ENCODE measurements at places on chromosomes 13 and 19. TPM values are rescaled to one million over a fixed set of nuclear protein-coding genes. Genes with fewer than 3 reads are reported as not detected.

The ZNF808 gene
- 28.3 TPM for total RNA-seq

The ZNF154 gene
- total RNA-seq: 0.32 TPM

The SETDB2 gene
- total RNA-seq: 1.9 TPM

The IFNL4 gene
- total RNA-seq: 0.30 TPM

The SAMD4B gene
- total RNA-seq: 19.8 TPM

The MAP4K1 gene
- total RNA-seq: 0.15 TPM

The DEDD2 gene
- total RNA-seq: 12.7 TPM

The PGLYRP1 gene
- not detected for total RNA-seq

The CBLC gene
- total RNA-seq: 0.30 TPM

The CDC42EP5 gene
- total RNA-seq: 29.6 TPM

The APLP1 gene
- total RNA-seq: 5.5 TPM

The CCDC169 gene
- total RNA-seq: 3.9 TPM

The MICU2 gene
- 41.5 TPM for total RNA-seq

The ZNF667 gene
- total RNA-seq: 1.8 TPM

The CELF5 gene
- total RNA-seq: not detected

The PSG2 gene
- not detected for total RNA-seq

The TBXA2R gene
- 0.30 TPM for total RNA-seq

The FPR3 gene
- total RNA-seq: not detected

The IRGQ gene
- total RNA-seq: 23.1 TPM

The CD70 gene
- not detected for total RNA-seq

The IFNL1 gene
- not detected for total RNA-seq

The CGB1 gene
- total RNA-seq: not detected

The MEIOSIN gene
- total RNA-seq: not detected

The MUC16 gene
- not detected for total RNA-seq

The MAMSTR gene
- total RNA-seq: not detected

The SLC5A5 gene
- total RNA-seq: not detected

The ZSWIM9 gene
- 3.6 TPM for total RNA-seq

The CCL25 gene
- total RNA-seq: not detected

The FXYD7 gene
- total RNA-seq: not detected

The OR4F17 gene
- not detected for total RNA-seq

The DIRAS1 gene
- total RNA-seq: under 0.01 TPM

The CEACAM19 gene
- total RNA-seq: 0.30 TPM

The PSG3 gene
- total RNA-seq: not detected

The CHST8 gene
- under 0.01 TPM for total RNA-seq

The PDE4A gene
- total RNA-seq: 1.6 TPM

The CRX gene
- not detected for total RNA-seq
